ENCODE measurements at places on chromosomes 1 and 21.

DNA sequence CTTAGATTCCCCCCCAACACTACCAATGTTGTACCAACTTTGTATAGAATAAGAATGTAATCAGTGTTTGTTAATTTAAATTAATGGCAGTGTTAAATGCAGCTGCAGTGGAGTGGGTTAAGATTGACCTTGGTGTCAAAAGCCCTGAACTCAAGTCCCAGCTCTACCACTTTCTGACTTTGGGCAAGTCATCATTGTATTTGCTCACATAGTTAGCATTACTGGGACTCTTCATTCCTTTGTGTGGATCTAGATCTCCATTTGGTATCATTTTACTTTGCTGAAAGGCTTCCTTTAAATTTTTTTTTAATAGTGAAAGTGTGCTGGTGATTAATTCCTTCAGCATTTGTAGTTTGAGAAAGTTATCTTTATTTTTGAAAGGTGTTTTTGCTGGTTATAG lies 22.2 kb upstream of the PHGDH start:
- no peak for DNase-seq

GRCh38 chr1:22137004-22137720 lies 5.7 kb downstream of the WNT4 start:
- DNase-seq = no peak

DNA sequence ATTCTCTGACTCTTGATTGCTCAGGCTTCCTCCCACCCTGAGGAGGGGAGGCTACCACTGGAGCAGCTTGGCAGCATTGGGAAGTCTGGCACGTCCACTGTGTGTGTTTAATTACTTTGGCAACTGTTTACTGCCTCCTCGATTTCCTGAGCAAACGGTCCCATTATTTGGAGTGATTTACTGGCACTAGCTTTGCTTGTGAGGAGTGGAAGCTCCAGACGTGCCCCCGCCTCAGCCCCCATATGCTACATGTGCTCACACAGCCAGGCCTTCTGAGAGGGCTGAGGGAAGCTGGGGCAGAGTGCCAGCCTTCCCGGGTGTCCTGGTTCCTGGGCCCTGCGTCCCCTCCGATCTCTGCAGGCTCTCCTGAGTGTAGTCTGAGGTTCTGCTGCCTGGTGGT lies 306.2 kb downstream of the PTPRU start:
- no peak for DNase-seq

DNA sequence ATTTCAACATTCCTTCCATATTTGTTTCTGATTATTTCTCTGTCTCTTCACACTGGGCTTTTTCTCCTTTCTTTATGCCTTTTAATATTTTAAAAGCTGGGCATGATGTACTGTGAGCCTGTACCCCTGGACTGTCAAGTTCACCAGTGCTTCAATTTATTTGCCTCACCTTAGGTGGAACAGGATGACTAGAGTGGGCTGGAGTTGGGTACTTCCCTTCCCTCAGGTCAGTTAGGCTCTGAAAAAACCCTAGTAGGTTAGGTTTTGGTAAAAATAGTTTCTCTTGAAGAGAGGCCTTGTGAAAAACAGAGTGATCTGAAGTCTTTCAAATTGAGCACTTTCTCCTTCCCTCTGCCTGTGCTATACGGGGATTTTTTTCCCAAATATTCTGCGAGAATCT lies 163.0 kb upstream of the LYPLAL1 start:
- DNase-seq = no peak

GRCh38 chr1:21293537-21294265 lies 3.4 kb upstream of the ECE1 start:
- peak; percentile 82 for DNase-seq

DNA sequence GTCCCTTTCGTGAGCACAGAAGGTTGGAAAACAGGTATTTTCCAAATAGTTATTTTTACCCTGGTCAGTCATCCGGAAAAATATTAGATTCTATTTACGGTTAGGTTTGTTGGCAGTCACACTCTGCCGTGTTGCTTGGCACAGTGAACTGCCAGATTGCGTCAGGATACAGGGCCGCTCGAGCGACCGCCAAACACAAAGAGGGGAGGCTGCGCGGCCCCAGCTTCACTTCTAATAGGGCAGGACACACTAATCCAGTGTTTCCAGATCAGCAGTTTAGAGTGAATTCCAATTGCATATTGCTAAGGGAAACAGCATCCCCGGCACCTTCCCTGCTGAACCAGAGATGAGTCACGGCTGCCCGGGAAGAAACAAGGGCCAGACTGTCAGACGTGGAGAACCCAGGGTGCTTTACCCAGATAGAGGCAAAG lies 22.9 kb downstream of the UMODL1 start:
- no peak for DNase-seq

- DNase-seq = no peak
Measured at GRCh38 chr1:183636334-183636682, 725 bp upstream of the ARPC5 start.

DNA sequence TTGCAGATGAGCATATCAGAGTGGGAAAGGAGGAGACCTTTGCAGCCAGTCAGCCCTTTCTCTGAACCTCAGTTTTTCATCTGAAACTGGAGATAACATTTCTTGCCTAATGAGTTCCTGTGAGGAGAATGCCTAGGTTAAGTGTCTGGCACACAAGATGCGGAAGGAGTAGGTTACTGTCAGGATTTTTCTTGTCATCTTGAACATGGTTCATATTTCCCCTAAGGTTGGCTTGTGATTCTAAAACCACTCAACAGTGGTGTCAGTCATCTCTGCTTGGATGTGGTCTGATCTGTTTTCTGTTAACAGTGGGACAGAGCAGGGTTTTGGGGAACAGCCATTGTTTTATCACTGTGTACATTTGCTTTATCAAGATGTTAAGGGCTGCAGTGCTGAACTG lies 70.6 kb downstream of the TGFB2 start:
- no peak for DNase-seq

DNA sequence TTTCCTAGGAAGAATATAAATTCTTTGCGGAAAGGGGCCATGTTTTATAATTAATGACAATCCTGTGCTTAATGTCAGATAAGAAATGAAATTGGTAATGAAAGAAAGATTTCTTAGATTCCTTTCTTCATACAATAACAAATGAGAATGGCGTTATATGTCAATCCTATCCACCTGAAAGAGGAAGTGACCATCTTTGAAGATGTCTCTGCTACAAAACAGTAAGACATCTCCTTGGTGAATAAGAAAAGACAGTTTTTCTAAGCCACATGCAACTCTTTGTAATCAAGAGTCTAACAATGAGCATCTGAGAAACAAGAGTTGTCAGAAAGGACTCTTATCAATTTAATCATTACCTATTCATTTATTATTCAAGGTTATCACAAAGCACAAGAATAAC lies 286.0 kb downstream of the VAV3 start:
- no peak for DNase-seq

DNA sequence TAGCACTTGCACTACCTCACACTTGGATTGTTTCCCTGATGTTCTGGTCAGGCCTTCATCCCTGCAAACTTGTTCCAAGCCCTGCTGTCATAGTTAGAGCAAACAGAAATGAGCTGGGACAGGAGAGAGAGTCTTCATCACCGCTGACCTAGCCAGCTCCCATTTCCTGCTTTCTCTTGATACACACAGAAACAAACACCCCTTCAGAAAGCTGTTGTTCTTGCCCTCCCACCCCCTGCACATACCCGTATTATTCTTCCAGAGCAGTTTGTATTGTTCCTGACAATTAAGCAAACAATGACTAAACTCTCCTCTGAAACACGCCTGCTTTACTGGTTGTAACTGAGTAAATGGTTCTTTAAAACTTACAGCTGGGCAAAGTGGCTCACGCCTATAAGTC lies 2.9 kb upstream of the SYT2 start:
- DNase-seq = no peak

- no peak for DNase-seq
Measured at GRCh38 chr1:170692866-170693575, 29.1 kb downstream of the PRRX1 start.

DNA sequence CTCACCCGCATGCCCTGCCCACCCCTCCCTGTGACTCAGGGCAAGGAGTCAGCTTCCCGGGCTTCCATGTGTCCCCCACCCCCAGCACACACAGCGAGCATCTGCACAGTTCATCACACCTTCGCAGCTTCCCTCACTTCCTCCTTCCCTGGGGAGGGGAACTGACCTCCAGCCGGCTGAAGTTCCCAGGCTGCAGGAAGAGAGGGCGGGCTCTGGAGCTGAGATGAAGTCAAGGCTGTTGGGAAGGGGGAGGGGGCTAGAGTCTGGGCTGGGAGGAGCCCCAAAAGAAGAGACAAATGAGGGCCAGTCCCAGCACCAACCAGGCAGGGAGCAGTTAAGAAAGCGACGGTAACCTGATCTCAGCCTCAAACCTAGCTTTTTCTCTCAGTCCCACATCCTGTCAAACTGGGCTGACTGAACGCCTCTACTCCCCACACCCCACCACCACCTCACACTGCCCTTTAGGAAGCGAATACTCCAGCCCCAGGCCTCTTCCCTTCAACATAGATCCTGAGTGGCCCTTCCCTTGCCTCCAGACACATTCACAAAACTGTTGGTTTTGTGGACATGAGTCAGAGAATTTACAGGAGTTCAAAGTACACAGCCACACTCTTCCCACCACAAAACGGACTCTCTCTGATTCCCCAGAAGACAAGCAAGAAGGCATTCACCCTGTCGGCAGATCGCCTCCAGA lies 1.8 kb downstream of the RHOC start:
- peak; percentile 32 for DNase-seq
